Spleen (tissue), 13 donors: ENCODE measurements at places on chromosomes 1 and 21.

DNA sequence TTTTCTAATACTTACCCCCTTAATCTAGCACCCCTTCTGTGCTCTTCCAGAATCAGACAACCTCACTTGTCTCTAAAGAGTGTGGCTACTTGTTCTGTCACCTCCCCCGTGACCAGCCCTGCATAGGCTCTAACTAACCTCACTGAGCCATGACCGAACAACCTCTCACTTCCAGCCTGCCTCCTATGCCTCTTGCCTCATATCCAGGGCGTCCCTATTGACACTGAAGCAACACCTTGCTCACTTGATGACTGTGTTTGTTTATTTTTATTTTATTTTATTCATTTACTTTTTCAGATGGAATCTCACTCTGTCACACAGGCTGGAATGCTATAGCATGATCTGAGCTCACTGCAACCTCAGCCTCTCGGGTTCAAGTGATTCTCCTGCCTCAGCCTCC lies 235.1 kb upstream of the B3GALT2 start:
- peaks cover 5% of the 10 kb centered on the region for H3K4me1 ChIP-seq
- H3K27me3 ChIP-seq = no peaks in the 10 kb centered on the region
- H3K4me3 ChIP-seq = no peak overlapping the region
- DNase-seq = no peak
- no peaks in the 10 kb centered on the region for H3K36me3 ChIP-seq

GRCh38 chr1:5896706-5897660 lies 95.2 kb downstream of the NPHP4 start:
- H3K27me3 ChIP-seq = no peaks in the 10 kb centered on the region
- peak; percentile 49 for DNase-seq
- no peak overlapping the region for H3K27ac ChIP-seq
- no peak overlapping the region for H3K4me3 ChIP-seq

DNA sequence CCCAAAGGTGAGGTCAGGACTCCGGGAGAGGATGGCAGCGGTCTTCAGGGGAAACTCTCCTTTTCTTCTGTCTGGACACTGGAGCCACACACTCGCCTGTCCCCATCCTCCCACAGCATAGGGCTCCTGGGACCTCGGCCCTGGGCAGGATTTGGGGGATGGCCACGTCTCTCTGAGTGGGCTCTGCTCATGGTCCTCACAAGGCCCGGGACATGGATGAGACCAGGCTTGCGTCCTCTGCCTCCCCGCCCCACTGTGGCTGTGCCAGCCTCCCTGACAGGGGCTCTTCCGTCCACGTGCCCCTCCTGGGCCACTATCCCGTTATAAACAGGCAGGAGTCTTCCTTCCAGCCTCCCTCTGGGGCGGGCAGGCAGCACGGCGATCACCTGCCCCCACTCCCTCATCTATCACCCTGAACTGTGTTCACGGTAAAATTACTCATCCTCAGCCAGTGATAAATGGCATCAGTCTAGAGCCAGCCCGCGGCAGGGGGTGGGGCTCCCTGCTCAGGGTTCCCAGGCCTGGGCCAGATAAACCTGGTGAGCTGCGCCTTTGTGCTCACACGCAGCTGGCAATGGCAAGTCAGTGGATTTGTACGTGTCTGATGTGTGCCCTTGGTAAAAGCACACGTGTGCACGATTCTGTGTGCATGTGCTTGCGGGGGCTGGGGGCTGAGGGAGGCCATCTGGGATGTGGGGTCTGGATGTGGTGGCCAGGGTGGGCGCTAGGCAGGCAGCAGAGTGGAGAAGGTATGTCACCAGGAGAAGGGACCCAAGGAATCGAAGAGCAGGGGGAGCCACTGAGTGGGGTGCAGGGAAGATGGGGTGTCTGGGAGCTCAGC lies 12.6 kb upstream of the SAMD11 start:
- H3K4me1 ChIP-seq = no peaks in the 10 kb centered on the region
- no peak overlapping the region for H3K4me3 ChIP-seq
- no peak overlapping the region for H3K27ac ChIP-seq
- H3K27me3 ChIP-seq = peaks cover 61% of the 10 kb centered on the region
- DNase-seq = peak; percentile 63

DNA sequence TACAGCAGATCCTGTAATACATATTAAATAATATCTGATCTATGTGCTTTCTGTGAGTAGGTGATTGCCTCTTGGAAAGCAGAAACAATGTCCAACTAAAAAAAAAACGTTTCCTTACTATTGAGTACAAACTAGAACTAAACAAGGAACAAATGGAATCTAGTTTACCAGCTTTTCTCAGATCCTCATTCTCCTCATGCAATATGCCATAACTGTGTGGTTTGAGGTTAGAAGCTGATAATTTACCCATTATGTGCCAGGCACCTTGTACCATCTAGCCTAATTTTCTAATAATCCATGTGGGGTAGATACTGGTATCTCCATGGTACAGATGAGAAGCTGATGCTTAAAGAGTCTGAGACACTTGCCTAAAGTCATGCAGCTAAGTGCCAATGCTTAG lies 154.7 kb downstream of the PTGER3 start:
- no peaks in the 10 kb centered on the region for H3K27me3 ChIP-seq
- no peak for DNase-seq
- H3K4me1 ChIP-seq = no peaks in the 10 kb centered on the region
- H3K27ac ChIP-seq = no peak overlapping the region
- no peaks in the 10 kb centered on the region for H3K36me3 ChIP-seq

GRCh38 chr1:149997585-149998262 lies 12.8 kb downstream of the OTUD7B start:
- H3K4me1 ChIP-seq = peaks cover 31% of the 10 kb centered on the region
- no peaks in the 10 kb centered on the region for H3K36me3 ChIP-seq
- peaks cover 31% of the 10 kb centered on the region for H3K27me3 ChIP-seq
- no peak overlapping the region for H3K27ac ChIP-seq
- no peak overlapping the region for H3K4me3 ChIP-seq
- DNase-seq = no peak
